ENCODE measurements at places on chromosomes 5 and 9.

DNA sequence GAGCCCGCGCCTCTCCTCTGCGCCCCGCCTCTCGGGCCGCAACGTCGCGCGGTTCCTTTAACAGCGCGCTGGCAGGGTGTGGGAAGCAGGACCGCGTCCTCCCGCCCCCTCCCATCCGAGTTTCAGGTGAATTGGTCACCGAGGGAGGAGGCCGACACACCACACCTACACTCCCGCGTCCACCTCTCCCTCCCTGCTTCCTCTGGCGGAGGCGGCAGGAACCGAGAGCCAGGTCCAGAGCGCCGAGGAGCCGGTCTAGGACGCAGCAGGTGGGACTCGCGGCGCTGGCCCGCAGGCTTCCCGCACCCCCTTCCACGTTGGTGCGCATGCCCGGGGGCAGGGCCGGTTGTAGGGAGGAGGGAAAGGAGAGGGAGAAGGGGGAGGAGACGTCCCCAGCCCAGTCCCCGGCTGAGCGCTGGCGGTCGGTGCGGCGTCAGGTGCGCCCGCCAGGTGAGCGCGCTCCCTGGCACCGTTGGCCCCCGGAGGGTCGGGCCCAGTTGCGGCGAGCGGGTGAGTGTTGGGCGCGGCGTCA, at the start of gene OCLN:
Gene OCLN (plus strand): TSS at position 400 of the 532 bp plus-strand sequence. CDS start 11,455 bp downstream, outside the sequence.
- DNase-seq, result no peak

DNA sequence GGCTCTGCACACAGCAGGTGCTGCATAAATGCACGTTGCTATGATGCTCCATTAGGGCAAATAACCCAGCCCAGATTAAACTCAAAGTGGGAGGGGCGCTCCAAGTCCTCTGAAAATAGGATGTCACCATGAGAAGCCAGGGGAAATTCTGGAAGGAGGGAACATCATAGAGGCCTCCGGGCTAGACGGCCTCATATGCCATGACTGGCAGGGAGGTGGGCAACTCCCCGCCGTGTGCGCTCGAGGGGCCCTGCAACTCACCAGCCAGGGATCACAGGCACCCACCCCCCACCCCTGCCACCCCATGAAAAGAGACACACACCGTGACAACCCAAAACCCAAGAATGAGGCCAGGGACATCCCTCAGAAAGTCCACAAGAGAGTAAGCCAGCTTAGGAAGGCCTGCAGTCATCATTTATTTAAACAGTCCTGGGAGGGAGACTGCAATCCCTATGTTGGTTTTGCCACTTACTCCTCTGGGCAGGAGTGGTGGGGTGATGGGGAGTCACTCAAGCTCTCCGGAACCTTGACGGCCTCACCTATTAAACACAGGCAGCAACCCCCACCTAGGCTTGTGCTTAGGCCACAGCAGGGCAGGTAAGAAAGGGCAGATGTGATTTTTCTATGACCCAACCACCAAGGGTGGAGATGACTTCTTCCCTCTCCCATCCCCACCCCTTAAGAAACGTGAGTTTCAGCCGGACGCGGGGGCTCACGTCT, 4.0 kb downstream of the VAV2 start:
- DNase-seq, result peak; percentile 27

DNA sequence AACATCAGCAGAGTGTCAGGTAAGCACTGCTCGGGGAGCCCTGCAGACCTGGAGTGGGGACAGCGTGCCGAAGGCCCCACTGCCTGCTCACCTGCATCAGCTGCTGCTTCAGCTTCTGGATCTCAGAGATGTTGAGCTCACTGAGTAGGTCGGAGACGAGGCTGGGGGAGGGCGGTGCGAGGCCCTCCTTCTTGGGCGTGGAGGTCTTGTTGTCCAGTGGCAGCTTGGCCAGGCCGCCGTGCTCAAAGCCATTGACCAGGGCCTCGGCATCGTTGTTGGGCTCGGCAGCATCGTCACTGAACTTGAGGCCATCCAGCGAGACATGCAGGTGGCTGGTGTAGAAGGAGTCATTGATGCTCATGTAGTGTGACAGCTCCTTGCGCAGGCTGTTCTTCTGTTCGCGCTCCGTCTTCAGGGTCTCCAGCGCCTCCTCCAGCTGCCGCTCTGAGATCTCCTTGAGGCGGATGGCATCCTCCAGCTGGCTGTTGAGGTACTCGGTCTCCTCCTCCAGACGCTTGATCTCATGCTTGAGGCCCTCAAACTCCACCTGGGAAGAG, 44.3 kb downstream of the BICD2 start:
- no peak for DNase-seq

GRCh38 chr5:73300337-73301207, 127.6 kb downstream of the TMEM174 start:
- no peak for DNase-seq

DNA sequence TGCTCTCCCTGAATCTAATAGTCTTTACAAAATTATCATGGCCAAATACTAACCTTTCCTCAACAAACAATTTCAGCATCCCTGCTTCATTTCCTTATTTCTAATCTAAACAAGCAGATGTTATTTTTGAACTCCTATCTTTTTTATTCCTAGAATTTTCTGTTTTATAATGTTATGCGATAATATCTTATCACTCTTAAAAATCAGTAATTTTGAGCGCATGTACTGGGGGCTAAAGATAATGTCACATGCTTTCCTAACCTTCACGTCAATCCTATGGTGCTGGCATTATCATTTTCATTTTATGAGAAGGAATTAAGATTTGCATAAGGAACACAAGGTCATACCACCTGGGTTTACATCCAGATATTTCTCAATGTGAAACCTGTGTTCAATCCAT, 648.0 kb downstream of the BRINP1 start:
- DNase-seq, result no peak

DNA sequence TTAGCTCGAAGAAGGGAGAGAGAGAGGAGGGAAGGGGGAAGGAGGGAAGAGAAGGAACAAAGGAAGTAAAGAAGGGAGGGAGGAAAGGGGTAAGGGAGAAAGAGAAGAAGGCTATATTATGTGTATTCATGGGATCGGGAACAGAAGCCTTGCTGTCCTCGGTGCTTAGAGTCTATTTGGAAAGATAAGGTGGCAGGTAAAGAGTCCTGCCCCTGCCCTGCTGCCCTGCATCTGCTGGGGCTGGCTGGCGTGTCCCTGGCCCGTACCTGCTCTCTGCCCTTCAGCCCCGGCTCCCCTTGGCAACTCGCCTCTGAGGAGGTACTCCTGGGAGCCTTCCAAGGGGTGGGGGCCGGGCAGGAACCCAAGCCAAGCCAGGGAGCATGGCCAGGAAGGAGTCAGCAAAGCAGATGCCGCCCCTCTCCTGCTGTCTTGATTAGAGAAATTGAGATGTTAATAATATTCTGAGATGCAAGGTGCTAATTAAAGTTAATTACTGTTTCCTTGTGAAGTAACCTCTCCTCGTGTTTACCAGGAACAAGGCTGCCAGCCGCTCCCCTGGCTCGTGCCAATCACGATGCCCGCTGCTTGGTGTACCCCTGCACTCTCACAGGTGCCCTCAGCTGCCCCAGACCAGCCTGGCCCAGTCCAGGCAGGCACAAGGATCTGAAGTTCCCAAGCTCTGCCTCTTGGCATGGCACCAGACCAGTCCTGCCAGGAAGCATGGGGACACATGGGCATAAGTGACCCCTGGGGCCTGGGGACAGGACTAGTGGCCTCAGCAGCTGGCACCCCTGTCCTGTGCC, 36.6 kb downstream of the PCDH1 start:
- no peak for DNase-seq

DNA sequence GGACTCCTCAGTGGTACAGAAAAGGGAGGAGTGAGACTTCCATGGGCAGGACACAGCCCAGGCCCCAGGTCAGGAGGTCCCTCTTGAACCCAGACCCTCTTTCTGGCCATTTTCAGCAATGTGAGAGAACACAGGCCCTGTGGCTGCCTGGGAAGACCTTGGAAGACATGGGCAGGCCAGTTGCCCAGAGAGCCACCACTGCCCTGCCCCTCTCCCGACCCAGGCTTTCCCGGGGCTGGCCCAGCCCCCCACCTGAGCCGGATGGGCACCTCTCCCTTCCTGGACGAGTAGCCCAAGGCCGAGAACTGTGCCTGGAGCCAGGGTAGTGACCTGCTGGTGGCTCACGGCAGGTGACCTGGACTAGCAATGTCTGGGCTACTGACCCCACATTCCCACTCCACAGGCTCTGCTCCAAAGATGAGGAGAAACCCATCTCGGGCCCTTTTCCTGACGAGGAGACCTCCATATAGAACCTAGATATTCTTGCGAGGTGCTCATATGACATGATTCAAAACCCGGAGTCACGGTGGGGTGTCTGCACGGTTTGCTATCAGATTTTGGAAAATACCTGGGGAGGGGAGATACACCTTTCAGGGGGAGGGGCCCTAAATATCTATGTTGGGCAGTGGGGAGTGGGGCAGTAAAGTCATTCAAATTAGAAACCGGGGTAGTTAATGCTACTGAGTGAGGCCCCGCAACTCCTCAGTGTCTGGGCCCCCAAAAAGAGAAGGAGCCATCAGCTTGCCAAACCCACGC, 59.4 kb downstream of the ZNF354C start:
- DNase-seq, result no peak

- DNase-seq, result no peak
These were observed 41.2 kb upstream of the CTSL start for GRCh38 chr9:87684627-87685219.

DNA sequence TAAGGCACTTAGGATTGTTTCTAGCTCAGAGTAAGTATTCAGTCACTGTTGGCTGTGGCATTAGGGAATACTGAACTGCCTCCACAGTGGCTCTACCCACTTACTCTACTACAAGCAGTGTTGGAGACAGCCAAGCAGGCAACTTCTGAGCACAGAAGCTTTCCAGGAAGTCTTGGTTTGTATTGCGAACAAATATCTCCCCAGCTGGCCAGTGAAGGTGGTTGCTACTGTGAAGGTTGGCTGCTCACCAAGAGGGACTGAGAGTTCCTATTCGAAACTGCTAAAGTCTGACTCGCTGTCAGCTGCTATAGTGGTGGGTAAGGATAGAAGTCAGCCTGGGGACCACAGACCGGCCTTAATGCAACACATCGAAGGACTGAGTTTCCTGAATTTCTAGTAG, 319.1 kb downstream of the KIF4B start:
- no peak for DNase-seq

GRCh38 chr9:133996531-133997520, 4.7 kb upstream of the VAV2 start:
- peak; percentile 65 for DNase-seq

GRCh38 chr5:95068289-95068910, 216.5 kb downstream of the MCTP1 start:
- DNase-seq, result no peak

GRCh38 chr5:171542525-171543140, 123.2 kb downstream of the FGF18 start:
- peak; percentile 45 for DNase-seq

- no peak for DNase-seq
These were observed 275.2 kb downstream of the CWC27 start for GRCh38 chr5:65043843-65044359.

GRCh38 chr5:181086026-181086883, 44.7 kb downstream of the OR2V1 start:
- DNase-seq, result no peak

DNA sequence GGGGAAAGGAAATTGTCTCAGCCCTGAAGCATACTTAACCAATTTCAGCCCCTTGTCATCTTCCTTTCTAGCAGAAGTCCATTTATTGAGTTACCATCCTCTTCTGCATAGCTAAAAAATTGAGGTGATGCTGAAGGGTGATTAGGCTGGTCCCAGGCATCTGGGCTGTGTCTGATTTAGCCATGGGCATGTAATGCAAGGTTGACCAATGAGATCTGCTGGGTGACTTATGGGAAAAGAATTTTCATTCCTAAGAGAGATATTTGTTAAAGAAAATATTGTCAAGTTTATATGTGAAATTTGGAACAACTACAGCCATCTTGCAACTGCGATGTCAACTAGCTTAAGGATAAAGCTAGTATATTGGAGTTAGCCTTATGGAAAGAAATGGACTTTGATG, 5.1 kb downstream of the ITGA2 start:
- DNase-seq, result no peak

DNA sequence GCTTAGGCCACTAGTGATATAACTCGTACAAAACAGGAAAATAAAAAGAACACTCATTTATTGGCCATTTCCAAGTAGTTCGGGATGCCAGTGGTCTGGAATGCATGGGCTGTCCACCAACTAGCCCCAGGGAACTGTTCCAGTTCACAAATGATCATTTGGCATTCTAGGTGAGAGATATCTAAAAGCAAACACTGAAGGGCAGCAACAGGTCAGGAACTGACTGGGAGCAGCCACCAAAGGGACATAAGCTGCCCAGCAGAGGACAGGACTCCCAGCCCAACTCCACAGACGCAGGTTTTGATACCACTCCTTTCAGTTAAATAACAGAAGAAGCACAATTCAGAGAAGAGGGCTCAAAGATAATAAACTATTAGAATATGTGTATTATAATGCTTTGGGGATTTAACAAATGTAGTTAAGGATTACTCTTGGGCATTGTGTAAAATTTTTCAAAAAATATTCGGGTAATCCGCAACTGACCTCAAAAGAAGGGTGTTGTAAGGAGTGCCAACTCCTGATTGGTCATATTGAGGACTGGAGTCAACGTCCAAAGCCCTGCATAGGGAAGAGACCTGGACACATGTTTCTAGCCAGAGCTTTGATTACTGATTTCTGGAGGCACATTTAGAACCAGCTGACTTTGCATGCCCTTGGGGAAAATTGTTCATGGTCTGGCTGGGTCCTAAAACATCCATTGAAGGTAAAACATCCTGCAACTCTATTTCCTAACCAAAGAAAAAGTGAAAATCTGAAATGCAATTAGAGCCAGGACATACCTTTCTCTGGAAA, 320.0 kb downstream of the DNAH5 start:
- no peak for DNase-seq

DNA sequence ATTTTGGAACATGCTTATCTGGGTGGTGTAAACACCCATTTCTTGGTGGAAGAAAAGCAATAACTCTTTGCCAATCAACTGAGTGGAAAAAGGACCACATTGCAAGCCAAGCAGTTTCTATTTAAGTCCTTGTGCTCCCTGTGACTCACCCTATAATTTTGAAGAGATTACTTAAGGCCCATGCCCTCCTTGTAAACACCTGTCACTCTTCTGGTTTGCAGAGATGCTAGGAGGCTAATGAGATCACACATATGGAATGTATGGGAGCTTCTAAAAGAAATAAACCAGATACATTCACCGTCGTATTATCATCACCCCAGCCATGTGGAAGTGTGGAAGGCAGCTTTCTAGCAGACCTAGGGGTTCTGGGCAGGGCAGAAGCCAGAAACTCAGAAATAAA, 337.1 kb downstream of the GADD45G start:
- DNase-seq, result no peak

- peak; percentile 86 for DNase-seq
These were observed 12.0 kb downstream of the ADRA1B start for GRCh38 chr5:159928122-159928909.
